Activated T-helper 1 cell treated with anti-CD3 and anti-CD28 coated beads, Interleukin-2, amount 50 U/mL, for 16 hours (primary cell): ENCODE measurements at places on chromosomes 16 and 17.
A peak's percentile ranks its signal among the peaks of the same experiment; 100 is the strongest.

GRCh38 chr17:4136373-4136772, 6.5 kb downstream of the ZZEF1 start:
- no peak for DNase-seq

GRCh38 chr17:66799849-66800537, 34.9 kb upstream of the CACNG5 start:
- no peak for DNase-seq

DNA sequence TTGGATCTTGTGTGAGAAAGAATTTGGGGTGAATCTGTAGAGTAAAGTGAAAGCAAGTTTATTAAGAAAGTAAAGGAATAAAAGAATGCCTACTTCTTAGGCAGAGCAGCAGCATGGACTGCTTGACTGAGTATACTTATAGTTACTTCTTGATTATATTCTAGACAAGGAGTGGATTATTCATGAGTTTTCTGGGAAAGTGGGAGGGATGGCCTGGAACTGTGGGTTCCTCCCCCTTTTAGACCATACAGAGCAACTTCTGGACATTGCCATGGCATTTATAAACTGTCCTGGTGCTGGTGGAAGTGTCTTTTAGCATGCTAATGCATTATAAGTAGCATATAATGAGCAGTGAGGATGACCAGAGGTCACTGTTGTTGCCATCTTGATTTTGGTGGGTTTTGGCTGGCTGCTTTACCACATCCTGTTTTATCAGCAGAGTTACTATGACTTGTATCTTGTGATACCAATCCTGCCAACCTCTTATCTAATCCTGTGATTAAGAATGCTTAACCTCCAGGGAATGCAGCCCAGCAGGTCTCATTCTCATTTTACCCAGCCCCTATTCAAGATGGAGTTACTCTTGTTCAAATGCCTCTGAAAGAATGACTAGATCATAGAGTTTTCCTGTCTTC, 58.7 kb downstream of the HSD17B2 start:
- no peak for DNase-seq

- no peak for DNase-seq
Measured at GRCh38 chr17:41284043-41284442, 8.5 kb downstream of the KRTAP9-7 start.

DNA sequence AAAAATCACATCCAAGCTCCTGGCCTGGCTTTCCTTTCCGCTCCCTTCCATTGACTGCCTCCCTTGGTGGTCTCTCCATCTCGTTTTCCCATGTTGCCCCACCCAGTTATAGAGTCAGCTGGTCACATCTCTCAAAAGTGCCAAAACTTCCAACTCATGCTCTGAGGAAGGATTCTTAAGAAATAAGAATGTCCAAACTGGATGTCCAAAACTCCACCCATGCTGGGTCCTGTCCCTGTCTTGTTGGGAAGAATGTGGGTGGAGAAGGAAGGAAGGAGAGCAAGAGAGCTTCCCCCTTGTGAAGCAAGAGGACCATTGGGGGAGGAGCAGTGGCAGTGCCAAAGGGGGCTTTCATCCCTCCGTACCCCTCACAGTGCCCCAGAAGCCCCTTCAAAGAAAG, 44.6 kb upstream of the MAP3K14 start:
- DNase-seq = no peak

DNA sequence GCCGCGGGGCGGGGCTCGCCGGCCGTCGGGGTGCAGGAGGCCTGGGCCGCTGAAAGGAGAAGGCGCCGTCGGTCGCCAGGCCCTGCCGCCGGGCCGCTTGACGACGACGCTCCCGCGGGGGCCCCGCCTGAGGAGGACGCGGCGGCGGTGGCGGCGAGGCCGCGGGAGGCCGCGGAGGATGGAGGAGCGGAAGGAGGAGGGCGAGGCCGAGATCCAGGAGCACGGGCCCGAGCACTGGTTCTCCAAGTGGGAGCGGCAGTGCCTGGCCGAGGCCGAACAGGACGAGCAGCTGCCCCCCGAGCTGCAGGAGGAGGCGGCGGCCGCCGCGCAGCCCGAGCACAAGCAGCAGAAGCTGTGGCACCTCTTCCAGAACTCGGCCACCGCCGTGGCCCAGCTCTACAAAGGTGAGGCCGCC, 430 bp downstream of the HAPSTR1 start:
- DNase-seq = peak; percentile 15

- DNase-seq = no peak
Measured at GRCh38 chr17:19495828-19496528, 37.7 kb upstream of the SLC47A1 start.

DNA sequence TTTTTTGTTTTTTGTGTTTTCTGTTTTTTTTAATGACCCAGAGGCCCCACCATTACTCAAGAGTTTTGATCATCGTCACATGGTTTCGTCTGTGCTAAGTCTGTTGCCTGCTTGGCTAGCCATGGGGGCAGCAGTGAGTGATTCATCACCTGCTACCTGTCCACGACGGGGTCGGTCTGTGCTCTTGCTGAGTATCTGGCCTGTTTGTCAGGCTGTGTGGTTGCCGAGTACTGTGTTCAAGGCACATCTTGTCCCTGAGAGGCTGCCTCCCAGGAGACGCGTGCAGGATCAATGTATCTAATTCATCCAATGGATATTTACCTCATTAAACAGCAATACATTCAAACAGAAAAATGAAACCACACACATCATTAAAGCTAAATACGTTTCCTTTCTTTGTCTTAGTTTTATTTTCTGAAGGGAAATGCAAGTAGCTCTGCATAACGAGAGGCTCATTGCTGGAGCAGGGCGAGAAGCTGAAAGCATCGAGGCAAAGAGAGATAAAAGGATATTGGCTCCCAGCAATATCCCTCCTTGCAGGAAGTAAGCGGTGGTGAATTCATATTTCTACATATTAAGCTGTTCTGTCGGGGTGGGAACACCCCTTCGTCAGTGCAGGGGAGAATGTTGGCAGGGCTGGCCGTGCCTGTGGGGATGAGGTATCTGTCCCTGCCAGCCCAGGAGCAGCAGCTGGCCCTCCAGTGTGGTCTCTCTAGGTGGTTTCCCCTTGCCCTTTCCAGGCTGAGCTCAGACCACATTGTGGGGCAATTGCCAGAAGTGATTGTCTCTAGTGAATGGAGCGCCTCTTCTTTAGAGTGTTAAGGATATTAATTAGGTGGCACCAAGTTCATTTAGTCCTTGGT, 166.2 kb upstream of the ASIC2 start:
- DNase-seq = no peak

- no peak for DNase-seq
Measured at GRCh38 chr16:3767333-3767986, 50.1 kb upstream of the TRAP1 start.

DNA sequence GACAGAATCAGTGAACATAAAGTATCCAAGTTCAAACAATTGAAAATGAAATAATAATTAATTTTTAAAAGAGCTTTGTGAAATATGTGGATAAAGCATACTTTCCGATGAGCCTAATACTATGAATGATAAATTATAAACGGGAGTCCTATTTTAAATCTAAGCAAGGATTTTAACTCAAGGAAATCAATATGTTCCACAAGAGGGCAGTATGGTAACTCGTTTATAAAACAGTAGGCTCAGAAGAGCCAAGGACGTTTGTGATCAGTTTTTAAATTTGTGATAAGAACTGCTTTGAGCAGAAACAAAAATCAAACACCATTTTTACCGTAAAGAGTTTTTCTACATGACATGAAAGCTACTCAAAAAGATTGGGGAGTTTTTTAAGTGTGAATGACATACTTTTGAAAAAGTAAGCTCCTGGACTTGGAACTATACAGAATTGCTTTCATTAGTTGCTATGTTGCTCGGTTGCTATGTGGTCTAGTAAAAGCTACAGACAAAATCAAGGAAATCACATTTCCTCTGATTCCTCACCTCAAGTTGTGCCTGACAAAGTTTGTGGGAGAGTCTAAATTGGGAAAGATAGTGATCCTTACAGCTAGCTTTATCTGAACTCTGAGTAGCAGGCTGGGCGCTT, 11.8 kb upstream of the TEKT1 start:
- no peak for DNase-seq

DNA sequence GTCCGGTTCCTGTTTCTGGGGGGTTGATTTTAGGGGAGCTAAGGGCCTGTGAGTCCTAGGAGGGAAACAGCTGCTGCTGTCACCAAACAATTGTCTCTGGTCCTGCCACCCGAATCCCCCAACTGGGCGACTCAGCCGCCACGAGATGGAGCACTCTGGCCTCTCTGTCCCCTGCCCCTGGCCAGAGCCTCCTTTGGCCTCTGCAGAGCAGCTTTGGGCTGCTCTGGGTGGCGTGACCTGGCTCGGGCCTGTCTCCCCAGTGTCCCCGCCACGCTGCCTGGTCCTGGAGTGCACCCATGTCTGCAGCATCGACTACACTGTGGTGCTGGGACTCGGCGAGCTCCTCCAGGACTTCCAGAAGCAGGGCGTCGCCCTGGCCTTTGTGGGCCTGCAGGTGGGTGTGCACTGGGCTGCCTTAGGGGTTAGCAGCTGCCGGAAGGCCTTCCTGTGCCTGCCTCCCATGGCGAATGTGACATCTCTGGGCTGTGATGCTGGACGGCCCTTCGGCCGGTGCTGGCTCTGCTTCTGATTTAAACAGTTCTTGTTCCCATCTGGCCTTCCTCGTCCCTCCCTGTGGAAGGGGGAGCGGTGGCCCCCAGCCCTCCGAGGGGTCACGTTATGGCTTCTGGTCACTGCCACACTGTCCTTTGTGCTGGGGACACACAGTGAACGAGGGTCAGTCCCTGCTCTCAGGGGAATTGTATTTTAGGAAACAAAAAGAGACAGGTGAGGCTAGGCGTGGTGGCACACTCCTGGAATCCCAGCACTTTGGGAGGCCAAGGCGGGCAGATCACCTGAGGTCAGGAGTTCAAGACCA, 11.6 kb upstream of the RNF213 start:
- DNase-seq = no peak

- DNase-seq = no peak
Measured at GRCh38 chr16:56793492-56793891, 63.6 kb downstream of the NUP93 start.

DNA sequence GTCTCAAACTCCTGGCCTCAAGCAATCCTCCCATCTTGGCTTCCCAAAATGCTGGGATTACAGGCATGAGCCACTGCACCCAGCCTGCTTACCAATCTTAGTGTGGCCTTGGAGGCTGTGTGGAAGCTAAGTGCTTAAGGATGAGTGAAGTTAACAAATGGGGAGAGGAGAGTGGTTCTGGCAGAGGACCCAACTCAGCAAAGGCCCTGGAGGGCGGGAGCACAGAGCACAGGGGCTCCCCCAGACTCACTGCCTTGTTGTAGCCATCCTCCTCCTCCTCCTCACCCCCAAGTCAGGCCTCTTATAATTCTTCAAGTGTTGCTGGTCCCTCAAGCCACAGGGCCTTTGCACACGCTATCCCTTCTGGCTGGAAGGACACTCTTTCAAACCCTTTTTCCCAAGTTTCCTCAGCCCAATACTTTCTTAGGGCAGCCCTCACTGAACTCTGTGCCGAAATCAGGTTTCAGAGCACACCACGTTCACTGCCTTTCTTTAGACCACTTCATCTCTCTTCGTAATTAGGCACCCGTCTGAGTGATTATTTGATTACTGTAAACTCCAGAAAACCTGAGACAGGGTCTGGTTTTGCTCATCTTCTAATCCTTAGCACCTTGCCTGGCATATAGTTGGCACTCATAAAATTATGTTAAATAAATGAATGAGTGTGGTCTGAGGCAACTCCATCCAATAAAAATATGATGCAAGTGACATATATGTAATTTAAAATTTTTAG, 23.4 kb downstream of the NGFR start:
- no peak for DNase-seq

GRCh38 chr16:49467540-49468372, 94.2 kb downstream of the C16orf78 start:
- no peak for DNase-seq

DNA sequence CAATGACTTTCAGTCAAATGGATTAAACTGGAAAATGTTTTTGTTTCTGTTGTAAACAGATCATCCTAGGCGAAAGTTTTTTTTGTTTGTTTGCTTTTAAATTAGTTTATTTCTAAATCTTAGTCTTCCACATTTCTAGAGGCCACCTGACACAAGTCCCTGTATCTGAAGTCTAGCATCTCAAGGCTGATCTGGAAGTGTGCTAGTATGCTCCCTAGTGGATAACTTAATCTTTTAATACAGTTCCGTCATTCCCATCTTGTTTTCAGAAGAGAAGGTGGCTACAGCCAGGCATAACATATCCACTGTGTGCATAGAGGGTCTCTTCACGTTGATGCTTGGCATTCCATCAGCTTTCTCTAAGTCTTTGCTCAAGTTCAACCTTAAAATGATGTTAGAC, 7.6 kb downstream of the IFT20 start:
- no peak for DNase-seq

- no peak for DNase-seq
Measured at GRCh38 chr17:79478051-79478461, 132.8 kb downstream of the RBFOX3 start.

- DNase-seq = no peak
Measured at GRCh38 chr16:89974870-89975269, 26.3 kb downstream of the DEF8 start.
